ENCODE measurements at places on chromosomes 4 and X.

DNA sequence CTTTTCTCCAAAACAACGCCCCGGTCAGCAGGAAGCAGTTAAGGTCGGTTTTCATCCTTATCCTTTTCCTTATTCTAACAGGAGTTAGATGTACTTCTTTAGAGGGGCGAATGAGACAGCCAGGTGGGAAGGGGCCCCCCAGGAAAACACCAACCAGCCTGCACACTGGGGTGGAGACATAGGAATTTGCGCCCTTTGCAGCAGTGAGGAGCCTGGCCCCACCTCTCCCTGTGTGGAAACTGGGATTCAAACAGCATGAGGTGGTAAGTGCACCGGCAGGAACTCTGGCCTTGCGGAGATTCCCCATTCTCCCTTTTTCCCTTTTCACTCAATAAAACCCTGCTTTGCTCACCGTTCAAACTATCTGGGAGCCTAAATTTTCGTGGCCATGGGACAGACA lies 8.0 kb upstream of the FAM47C start:
- no peak for DNase-seq

GRCh38 chr4:38149997-38150671 lies 189.9 kb downstream of the PTTG2 start:
- DNase-seq = no peak

DNA sequence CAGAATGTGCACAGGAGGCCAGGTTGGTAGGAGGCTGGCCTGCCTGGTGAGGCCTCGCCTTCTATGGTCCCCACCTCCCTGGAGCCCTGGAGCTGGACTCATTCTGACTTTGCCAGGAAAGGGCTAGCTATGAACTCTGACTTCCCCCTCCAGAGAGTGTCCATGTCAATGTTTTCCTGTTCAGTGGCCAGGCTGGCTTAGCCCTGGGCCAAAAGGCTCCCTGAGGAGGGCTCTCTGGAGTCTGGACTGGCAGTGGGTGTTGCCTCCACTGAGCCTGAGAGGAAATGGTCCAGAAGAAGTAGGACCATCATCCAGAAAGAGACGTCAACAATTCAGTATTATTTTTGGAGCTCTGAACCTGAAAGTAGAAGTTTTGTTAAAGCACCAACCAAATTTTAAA lies 178.7 kb downstream of the CHIC2 start:
- no peak for DNase-seq

DNA sequence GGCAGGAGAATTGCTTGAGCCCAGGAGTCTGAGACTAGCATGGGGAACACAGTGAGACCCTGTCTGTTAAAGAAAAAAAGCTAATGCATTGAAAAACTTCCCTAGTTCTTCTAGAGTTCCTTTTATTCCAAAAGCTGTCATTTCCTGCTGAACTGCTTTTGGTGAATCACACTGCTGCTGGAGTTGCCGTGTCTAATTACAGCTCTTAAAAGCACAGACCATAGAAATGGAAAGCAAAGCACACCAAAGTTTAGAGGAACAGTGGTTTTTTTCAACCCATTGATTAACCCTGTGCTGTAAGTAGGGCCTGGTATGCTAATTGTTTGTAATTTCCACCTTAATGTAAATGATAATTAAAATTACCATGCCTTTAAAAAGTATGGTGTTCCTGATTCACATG lies 52.4 kb downstream of the SEPTIN11 start:
- no peak for DNase-seq

All from T-helper 1 cell (primary cell).